ENCODE measurements at places on chromosomes 5 and 9.

- DNase-seq = no peak
These were observed 367.7 kb downstream of the PRELID2 start for GRCh38 chr5:145467446-145467845.

DNA sequence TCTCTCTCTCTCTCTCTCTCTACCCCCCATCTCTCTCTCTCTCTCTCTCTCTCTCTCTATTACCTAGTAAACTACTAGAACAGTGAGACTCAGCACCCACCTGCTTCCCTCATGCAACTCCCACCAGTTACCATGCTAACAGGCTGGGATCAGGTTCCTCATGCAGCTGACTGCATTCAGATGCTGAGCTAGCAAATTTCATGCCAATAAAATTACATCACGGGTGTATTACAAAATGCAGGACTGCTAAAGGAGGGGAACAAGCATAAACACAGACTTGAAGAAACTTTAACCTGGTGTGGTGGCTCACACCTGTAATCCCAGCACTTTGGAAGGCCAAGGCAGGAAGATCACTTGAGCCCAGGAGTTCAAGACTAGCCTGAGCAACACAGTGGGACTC lies 76.0 kb downstream of the CEMIP2 start:
- no peak for DNase-seq

DNA sequence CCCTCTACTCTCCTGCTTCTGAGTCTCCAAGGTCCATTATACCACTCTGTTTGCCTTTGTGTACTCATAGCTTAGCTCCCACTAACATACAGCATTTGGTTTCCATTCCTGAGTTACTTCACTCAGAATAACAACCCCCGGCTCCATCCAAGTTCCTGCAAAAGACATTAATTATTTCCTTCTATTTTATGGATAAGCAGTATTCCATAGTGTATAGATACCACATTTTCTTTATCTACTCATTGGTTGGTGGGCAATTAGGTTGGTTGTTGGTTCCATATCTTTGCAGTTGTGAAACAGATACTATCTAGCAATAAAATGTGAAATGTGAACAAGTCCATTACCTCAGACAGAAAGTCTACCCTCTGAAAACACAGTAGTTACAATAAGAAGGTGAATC lies 110.3 kb downstream of the DOCK8 start:
- no peak for DNase-seq

DNA sequence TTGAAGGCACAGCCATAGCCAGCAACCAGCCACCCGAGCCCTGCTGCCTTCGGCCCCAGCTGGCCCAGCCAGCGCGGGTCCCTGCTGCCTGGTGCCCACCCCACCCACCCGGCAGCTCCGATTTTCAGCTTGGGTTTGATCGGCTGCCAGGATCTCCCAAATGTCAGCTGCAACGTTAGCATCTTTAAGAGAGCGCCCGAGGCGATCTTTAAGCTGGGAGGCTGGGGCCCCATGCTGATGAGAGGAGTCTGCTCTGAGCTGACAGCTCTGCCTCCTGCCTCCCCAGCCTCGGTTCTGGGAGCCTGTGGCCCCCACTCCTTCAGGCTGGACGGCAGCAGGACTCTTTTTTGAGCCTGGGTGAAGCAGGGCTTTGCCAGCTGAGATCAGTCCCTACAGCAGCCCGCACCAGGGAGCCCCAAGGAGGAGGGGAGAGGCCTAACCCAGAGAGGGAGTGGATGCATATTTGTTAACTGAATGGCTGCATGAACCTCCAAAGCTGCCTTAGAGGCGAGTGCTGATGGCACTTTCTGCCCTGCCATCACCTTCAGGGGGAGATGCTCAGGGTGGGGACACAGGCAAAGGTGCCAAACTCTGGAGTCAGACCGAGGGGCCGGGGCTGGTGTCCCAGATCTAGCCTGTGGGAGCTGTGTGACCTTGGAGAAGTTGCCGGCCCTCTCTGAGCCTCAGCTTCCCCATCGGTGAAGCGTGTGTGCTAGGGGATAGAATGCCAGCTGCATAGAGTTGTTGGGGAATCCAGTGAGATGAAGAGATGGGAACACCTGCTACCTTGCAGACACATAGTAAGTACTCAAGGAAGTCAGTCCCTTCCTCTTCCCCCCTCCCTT lies 165.5 kb downstream of the C9orf50 start:
- no peak for DNase-seq

- DNase-seq = no peak
These were observed 151.1 kb upstream of the APC start for GRCh38 chr5:112586596-112587062.

DNA sequence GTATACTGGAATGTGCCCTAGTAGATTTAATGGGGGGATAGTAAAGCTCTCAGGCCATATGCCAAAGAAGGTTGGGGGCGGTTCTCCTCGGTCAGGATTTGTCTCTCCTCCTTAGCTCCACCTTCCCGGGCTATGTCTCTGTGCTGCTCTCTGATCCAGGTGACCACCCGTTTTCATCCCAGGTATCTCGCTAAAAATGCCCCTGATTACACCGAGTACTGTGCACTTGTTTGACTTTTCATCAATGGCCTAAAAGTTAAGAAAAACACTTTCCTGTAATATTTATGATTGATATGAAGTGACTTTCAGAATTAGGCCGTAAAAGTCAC lies 724 bp downstream of the NDUFS6 start:
- no peak for DNase-seq

DNA sequence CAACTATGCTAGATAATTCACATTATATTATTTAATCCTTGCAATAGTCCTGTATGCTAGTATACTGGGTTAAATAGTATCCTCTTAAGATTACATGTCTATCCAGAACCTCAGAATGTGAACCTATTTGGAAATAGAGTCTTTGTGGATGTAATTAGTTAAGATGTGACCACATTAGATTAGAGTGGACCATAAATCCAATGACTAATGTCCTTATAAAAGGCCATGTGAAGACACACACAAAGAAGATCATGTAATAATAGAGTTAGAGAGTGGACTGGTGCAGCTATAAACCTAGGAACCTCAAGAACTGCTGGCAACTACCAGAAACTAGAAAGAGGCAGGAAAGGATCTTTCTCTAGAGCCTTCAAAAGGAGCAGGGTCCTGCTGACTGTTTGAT lies 263.6 kb upstream of the PTGER4 start:
- DNase-seq = no peak

GRCh38 chr5:172497591-172498255 lies 43.4 kb upstream of the SH3PXD2B start:
- no peak for DNase-seq

DNA sequence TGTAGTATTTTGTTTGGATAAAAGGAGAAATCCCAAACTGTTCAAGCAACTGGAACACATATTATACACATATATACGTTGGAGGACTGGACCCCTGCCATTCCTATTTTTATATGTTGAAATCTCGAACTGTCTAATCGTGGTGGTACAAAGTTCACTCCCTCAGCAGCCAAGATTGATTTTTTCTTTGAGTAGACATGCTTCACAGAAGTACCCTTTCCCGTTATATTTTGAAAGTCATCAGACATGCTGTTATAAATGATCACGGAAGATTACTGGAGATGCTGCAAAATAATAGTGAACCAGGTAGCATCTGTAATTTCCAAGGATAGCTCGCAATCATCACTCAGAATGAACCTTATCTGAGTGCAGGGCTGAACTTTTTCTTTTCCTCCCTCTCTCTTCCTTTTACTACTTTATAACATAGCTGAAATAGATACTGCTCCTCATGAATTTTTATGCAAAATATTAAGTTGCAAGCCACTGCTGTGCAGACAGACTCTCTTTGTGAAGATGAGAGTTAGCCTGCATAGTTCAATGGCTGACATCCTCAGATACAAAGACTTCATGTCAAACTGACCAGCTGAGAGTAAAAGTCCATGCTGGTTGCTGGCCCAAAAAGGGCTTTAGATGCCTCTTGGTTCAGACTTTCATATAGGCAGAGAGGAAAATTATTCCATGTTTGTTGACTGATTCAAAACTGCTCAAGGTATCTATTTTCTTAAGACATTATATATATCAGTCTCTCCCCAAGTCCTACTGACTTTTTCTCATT lies 451.9 kb downstream of the TMEM38B start:
- no peak for DNase-seq

GRCh38 chr5:142984011-142984410 lies 213.8 kb downstream of the ARHGAP26 start:
- no peak for DNase-seq

- no peak for DNase-seq
These were observed 324.5 kb downstream of the GADD45G start for GRCh38 chr9:89929315-89929672.

DNA sequence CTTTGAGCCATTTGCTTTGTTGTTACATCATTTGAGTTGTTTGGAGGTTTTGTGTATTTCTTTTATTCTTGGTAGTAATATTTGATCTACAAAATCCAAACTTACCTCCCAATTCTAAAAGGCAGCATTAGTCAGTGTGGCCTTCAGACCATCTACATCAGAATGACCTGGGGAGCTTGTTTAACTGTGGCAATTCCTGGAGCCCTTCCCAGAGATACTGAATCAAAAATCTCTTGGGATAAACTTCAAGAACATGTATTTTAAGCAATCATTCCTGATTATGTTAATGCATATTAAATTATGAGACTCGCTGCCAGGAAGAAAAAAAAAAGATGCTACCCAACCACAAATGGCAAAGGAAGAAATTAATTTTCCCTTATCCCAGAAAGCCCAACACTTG lies 268.9 kb upstream of the PDE4D start:
- no peak for DNase-seq

- no peak for DNase-seq
These were observed 15.5 kb upstream of the NCS1 start for GRCh38 chr9:130156672-130157071.

DNA sequence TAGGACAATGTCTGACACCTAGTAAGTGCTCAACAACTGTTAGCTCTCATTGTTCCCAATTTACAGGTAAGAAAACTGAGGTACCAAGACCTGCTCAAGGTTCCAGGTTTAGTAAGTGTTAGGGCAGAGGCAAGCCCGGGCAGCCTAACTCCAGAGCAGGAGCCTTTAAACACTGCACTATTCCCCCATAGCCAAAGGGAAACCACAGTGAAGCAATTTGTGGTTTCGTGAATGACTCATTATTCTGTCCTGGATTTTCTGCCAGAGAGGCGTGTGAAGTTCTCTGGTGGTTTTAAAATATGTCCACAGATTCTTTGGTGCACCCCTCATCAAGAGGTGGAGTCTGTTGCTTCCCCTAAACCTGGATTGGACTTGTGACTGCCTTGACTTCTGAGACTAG lies 1.0 kb upstream of the MCC start:
- DNase-seq = peak; percentile 90

GRCh38 chr5:7662289-7662688 lies 188.6 kb downstream of the CFAP90 start:
- no peak for DNase-seq

GRCh38 chr5:135027266-135027696 lies 6.7 kb downstream of the PITX1 start:
- DNase-seq = no peak

DNA sequence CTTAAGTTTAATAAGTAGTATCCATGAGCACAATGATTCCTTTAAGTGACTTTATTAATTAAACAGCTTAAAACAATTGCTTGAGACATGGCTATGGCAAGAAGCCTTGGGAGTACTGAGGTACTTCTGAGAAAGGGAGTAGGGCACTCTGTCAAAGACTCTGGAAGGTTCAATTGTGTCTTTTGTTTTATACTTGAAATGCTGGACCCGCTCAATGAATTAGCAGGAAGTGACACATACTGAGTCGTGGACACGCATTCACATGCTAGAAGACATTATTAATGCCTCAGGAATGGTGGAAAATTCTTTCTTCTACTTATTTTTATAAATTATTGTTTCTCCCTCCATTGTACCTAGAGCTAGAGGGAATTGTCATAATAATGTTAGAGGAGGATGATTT lies 347.3 kb upstream of the ZNF608 start:
- DNase-seq = no peak

GRCh38 chr5:150114102-150114641 lies 27.8 kb upstream of the CSF1R start:
- no peak for DNase-seq

DNA sequence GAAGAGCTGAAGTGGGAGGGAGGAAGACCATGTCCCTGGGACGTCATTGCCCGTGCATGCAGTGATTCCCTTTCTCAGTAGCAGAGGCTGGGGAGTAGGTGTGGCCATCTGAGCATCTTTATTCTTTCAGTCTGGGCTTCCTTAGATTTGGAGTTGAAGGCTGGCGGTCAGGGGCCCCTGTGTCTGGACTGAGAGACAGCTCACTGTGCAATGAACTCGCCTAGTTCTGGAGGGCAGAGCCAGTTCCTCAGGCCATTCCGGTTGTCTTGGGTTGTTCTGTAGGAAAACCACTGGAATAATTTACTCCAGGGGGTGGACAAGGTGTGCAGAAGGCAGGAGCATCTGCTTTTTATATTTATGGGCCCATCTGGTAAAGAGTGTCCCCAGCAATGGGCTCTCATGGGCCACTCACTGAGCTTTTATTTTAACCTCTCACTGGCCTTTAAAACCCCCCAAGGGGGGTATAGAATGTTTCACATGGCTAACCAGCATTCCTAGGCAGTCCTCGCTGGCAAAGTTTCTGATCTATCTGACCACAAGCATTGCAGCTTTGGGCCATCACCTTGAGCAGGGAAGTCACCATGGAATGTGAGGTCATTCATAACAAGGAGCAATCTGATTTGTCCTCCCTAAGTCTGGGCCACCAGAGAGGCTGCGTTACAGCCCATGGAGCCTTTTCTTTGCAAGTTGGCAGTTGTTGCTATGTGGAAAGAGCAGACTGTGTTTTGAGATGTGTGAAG lies 9.2 kb downstream of the STC2 start:
- no peak for DNase-seq

- no peak for DNase-seq
These were observed 160.1 kb upstream of the DAB2 start for GRCh38 chr5:39584927-39585326.

DNA sequence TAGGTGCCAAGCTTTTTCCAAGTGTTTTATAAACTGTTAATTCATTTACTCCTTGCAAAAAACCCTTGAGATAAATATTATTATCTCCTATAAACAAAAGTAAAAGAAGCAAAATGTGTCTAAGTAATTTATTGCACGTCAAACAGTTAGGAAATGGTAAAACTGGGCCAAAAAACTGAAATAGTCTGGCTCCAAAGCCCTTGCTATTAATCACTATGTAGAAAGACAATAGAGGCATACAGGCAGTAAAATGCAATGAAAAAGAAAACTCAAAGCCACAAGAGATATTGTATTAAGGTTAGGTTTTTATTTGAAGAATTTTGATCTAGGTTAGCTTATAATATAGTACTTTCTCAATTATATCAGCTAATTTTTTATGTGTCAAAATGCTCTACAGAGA lies 457.7 kb downstream of the ANXA1 start:
- DNase-seq = no peak

DNA sequence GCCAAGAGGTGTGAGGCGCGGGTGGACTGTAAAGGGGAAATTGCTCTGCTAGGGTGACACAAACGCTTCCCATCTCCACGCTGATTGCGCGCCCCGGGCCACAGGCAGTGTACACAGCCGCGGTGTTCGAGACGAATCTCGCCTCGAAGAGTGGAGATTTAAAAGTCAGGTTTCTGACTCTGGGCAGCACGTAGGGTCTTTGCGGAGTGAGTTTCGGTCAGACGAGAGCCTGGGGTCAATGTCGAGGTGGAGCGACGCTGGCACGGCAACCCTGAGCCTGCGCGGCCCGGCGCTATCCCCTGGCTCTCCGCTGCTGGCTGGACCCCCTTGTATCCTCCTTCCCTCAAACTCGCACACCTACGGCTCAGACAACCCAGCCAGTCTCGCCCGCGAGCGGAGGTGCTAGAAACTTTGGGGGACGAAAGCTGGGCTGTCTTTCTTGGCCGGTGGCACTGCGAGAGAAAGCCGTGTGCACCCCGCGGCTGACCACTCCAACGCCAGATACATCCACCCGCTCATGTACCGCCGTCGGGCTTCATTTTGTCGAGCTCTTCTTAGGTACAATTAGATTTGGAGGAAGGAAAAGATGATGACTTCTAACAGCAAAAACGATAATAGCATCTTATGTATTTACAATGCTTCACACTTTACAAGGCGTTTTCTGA lies 5.4 kb upstream of the FOXB2 start:
- no peak for DNase-seq

All from RWPE2 (cell line).